Motor neuron (in vitro differentiated cells): ENCODE measurements at places on chromosomes 16 and 17. TPM values are rescaled to one million over a fixed set of nuclear protein-coding genes. Genes with fewer than 3 reads are reported as not detected.

DNA sequence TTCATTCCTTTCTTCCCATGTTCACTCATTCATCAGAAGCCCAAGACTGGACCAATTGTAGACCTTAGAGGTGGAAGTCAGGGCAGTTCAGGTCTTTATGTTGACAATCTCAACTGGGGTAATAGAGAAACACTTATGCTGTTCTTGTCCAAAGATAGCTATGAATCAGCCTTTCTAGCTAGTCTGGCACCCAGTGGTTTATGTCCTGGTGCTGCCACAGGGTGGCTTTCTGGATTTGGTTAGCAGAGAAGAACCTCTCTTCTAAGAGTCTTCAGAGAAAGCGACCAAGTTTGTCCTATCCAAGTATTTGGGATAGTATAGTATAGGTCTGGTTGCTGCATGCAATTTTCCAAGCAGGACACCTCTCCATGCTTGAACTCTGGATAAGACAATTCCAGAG, 83.3 kb downstream of the NOG start:
- no peak for ATAC-seq

Gene TAOK2
- 50.0 and 54.4 TPM in 2 replicates for total RNA-seq

DNA sequence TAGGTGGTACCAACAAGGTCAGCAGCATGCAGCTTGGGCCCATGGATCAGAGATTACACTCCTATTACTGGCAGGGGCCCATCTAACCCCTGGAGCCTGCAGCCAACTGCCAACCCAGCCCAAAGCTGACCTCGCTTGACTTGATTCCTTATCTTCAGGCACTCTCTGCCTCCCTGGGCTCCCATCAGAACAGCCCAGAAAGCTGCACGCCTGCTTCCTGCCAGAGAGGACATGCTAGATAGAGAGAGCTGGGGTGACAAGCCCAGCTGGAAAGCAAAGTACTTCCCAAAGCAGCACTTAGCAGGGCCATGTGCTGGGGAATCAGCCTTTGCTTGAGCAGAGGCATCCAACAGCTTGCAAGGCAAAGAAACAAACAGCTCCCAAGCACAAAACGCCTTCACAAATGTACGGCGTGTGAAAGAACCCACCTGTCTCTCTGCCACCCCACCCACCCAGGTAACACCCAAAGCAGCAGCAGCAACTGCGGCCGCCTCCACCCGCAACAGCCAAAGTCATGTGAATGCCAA, 74.2 kb upstream of the NLK start:
- ATAC-seq, result no peak

DNA sequence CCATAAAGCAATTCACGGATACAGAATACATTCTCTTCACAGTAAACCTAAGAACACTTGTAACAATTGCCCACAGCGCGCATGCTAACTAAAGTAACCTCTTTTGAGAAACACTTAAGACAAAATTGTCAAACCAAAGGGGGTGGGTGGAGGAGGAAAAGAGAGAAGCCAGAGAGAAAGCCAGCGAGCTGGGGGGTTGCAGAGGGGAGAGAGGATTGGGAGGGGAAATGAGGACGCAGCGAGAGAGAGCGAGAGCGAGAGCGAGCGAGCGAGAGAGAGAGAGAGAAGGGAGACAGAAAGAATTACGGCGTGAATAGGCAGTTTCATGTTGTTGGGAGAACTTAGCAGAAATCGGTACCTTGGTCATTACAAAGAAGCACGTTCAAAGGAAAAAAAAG, 1.6 kb upstream of the HOXB7 start:
- ATAC-seq, result no peak

- ATAC-seq, result no peak
Measured at GRCh38 chr16:2712546-2712945, 7.5 kb downstream of the PRSS27 start.

DNA sequence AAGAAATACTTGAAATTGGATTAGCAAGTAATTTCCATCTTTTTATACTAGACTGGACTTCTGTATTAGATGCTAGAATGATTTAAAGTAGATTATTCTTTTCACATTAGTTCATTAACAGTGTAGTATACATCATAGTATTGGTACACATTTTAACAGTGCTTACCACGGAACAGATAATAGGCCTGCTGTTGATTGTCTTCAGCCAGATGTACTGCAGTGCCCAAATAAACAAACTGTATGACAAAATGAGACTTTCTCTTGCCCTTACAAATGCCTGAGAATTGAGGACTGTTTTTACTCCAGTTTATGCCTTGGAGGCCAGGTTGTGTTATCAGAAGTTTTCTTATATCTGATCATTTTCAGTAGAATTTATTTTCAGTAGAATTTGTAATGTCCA, 631 bp downstream of the EVI2A start:
- no peak for ATAC-seq

Gene CDT1
- total RNA-seq, result 1.9 and 2.0 TPM in 2 replicates

DNA sequence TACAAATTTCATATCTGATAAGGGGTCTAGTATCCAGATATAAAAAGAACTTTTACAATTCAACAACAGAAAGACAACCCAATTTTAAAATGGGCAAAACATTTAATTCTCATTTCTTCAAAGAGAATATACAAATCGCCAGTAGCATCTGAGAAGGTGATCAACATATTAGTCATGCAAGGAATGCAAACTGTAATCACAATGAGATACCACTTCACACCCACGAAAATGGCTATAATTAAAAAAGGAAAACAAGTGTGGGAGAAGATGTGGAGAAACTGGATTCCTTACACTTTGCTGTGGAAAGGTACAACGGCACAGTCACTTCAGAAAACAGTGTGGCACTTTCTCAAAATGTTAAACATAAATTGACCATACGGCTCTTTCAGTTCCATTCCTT, 168.2 kb downstream of the VPS53 start:
- ATAC-seq, result no peak

GRCh38 chr17:82909322-82909904, 69.6 kb upstream of the ZNF750 start:
- ATAC-seq, result no peak

Gene BRCA1
- total RNA-seq, result 23.3 and 31.6 TPM in 2 replicates

DNA sequence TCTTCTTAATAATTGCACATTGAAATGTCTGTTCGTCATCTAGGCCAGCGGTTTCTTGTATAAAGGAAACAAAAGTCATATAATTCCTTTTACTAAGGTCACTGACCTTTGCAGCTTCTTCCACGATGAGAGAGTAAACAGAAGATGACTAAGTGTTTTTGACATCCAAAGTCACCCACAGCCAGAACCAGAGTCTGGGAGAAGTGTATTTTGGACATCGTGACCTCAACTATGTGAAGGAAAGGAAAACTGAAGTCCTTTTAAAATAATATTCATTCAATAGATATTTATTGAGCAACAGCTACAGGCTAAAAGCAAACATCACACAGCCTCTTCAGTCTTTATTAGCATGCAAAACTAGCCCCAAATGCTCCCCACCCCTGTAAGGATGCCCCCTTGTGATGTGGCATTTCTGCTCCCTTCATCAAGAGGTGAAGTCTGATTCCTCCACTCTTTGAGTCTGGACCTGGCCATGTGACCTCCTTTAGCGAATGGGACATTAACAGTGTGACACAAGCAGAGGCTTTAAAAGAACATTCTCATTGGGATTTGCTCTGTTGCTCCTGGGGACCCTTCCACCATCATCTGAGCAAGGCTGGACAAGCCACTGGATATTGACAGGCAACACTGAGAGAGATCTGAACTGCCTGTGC, 8.1 kb upstream of the PMP22 start:
- ATAC-seq, result no peak

Gene C16orf46
- total RNA-seq, result 6.2 and 7.0 TPM in 2 replicates
